Lung (tissue), 17 donors: ENCODE measurements at places on chromosomes 6 and 20. TPM values are rescaled to one million over a fixed set of nuclear protein-coding genes. Genes with fewer than 3 reads are reported as not detected.

Gene PNLDC1
- polyA plus RNA-seq = 0.19 TPM

Gene SLA2
- polyA plus RNA-seq = 0.87 TPM

Gene LMBRD1
- polyA plus RNA-seq = 31.2 TPM

Gene MYCT1
- 11.2 TPM for polyA plus RNA-seq

Gene MUCL3
- 6.4 TPM for polyA plus RNA-seq

Gene COL11A2
- polyA plus RNA-seq = 1.0 TPM

Gene PCK1
- 0.05 TPM for polyA plus RNA-seq

Gene FAM83B
- polyA plus RNA-seq = 0.04 TPM

Gene GLYATL3
- not detected for polyA plus RNA-seq

Gene LRRC73
- 1.8 TPM for polyA plus RNA-seq

Gene DYNLT2
- polyA plus RNA-seq = 3.2 TPM

Gene POLR1H
- 53.2 TPM for polyA plus RNA-seq

Gene PERP
- 32.6 TPM for polyA plus RNA-seq

Gene FRK
- 1.4 TPM for polyA plus RNA-seq

Gene ATP5F1E
- polyA plus RNA-seq = 88.8 TPM

Gene PRICKLE4
- 4.1 TPM for polyA plus RNA-seq

Gene TCF15
- polyA plus RNA-seq = 0.40 TPM

Gene SUMO4
- 0.11 TPM for polyA plus RNA-seq

Gene DNPH1
- 135 TPM for polyA plus RNA-seq

Gene HAO1
- polyA plus RNA-seq = not detected

Gene LIN28B
- polyA plus RNA-seq = not detected

Gene IL17F
- polyA plus RNA-seq = not detected

Gene LRRC1
- polyA plus RNA-seq = 4.8 TPM
